BJ (cell line): ENCODE measurements at places on chromosomes 3 and 15.

GRCh38 chr3:159796226-159796625, 192.4 kb upstream of the IL12A start:
- DNase-seq, result no peak

GRCh38 chr3:61448378-61448777, 113.0 kb upstream of the PTPRG start:
- DNase-seq, result no peak

- no peak for DNase-seq
Measured at GRCh38 chr3:172415323-172415722, 32.9 kb downstream of the GHSR start.

DNA sequence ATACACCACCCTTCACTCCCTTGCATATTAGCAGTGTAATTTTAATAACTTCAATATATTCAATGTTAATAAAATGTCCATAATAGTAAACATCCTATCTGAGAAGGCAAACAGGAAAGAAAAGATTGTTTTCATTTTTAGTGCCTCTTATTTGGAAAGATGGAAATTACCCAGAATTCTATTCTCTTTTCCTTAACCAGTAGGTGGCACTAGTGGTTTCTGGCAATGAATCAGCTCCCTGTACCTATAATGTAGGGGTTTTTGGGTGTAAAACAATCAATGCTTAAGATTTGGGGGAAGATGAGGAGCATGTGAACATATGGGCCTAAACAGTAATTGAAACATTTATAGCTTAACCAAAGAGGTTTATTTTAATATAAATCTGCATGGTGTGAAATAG, 5.7 kb upstream of the SEMA6D start:
- DNase-seq, result no peak

DNA sequence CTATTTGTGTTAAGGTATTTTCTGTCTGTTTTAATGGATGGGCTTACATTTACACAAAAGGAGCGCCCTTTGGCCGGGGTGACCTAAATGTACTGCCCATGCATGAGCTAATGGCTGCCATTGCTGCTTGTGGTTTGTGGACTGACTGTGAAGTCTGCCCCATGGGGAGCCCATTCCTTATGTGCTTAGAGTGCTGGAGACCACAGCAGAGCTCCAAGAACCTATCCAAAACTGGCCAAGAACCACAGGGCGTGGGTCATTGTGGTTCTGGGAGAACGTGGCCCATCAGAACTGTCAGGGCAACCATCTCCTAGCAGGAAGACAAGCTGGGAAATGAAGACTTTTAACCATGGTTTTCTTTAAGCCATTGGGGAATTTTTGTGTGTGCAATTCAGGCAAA, 105.3 kb downstream of the CHDH start:
- no peak for DNase-seq

DNA sequence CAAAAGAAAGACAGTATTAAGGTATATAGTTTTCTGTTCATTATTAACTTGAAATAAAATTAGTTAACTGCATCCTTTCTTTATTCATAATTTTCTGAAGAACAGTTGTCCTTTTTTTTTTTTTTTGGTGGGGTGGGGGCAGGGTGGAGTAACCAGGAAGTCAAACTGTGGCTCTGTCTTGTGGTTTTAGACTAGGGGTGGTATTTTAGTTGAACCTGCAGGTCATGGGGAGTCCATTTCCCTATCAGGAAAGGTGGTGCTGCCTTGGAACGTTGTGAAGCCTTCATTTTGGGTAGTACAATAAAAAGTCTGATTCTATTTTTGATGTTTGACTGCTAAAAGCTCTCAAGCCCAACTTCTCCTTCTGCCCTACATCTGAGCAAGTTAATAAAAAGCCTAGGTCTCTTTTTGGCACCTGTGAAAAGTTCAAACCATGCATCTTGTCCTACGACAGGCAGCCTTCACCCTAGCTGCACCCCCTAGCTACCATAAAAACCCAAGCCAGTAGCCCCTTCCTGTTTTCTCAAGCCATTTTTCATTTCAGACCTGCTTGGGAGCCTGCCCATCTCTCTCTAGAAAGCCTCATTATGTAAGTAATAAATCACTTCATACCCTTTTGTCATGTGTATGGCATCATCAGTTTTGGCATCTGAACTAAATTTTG, 31.2 kb upstream of the RIOX2 start:
- no peak for DNase-seq

DNA sequence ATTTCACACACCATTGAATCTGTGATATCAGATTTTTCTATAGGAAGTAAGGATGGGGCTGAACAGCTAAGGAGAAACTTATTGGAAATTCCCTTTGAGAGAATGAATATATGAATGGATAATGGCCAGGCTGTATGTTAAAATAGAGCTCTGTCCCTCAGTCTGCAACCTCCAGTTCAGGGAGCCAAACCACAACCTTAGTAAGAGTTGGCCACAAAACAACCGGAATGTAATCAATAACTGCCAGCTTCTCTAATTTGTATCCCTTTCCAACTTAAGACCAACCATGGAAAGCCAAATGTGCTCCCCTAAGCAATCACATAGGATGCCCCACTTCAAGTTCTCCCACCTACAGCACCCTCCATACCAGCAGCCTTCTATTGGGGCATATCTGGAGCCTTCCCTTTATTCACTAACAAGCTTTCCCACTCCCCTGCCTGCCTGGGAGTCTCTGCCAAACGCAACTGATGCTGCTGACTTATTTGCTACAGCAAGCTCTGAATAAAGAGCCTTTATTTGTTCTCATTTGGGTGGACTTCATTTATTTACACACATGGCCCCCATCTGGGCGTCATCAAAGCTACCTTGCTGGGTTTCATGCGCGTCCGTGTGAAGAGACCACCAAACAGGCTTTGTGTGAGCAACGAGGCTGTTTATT, 75.4 kb upstream of the LARS2 start:
- DNase-seq, result no peak

GRCh38 chr3:56970461-56970879, 90.0 kb upstream of the SPATA12 start:
- DNase-seq, result no peak

- DNase-seq, result no peak
Measured at GRCh38 chr15:64767203-64767602, 8.2 kb downstream of the RBPMS2 start.
